ENCODE measurements at places on chromosomes 11 and 22. TPM values are rescaled to one million over a fixed set of nuclear protein-coding genes. Genes with fewer than 3 reads are reported as not detected.

- no peak for DNase-seq
Observed at GRCh38 chr11:114346709-114347141, 50.5 kb downstream of the NNMT start.

DNA sequence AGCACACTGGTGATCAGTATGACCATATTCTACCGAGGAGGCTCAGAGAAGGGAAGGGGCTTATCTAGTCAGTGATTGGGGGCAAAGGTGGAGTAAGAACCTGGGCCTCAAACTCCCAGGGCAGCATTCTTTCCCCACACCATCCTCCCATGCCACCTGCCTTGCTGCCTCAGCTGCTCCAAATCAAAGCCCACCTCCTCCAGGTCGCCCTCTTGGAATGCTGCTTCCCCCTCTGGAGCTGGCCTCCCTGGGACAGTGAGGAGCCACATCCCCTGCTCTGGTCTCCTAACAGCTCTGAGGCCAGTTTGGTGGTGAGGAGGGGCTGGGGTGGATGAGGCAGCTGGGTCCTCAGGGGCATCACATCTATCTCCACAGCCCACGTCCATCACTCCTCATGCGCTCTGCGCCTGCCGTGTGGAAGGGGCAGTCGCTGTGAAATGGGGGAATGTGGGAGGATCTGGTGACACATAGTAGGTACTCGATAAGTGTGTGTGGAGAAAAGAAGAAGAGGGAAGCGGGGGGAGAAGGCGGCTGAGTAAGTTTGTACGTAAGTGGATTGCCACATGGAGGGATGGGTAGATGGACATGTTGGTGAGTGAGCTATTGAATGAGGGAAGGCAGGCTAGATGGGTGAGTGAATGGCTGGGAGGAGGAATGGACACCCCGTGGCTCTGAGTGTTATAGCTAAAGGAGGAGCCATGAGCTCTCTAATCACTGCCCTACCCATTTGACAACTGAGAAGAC lies 16.1 kb upstream of the ARHGEF17 start:
- DNase-seq, result no peak

DNA sequence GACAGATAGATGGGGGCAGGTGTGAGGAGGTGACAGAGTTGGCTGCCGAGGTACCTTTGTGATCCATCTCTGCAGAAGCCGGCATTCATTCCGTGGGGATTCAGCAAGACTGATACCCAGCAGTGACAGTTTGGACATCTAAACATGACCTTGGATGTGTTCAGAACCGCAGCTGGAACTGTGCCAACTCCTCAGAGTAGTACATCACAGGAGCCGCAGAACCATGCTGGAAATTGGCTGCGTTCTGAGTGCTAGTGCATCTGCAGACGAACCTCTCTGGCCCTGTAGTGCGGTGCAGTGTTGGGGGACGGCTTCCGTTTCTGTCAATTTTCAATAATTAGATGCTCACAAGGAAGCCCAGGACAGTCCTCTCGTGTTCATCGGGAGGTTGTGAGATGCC lies 772.1 kb downstream of the NTM start:
- no peak for DNase-seq

DNA sequence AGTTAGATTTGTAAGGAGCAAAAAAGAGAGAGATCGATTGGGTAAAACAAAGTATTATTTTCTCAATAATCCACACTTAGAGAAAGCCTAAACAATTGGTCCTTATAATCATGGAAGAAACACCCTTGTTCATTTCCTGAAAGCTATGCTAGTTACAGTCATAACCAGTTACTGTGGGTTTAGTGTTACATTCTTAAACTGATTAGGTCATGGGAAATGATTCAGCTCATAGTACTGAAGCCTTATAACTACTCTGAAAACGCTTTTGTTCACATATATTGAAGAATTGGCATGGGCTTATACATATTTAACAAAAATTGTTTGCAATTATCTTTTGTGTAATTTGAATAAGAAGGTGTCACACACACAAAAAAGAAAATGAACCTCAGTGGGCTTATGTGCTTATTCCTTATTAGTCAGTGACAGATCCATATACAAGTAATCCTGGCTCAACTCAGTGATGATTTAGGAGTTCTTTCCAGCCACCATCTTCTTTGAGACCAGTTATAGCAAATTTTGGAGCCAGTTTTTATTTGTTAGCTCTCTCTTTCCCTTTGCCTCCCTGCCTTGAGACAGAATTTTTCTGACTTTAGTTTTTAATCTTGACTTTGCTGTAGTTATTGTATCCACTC lies 198.5 kb upstream of the CTSC start:
- no peak for DNase-seq

The PARVB gene
- polyA plus RNA-seq, result 17.9 TPM

The PTPRCAP gene
- 2.6 TPM for polyA plus RNA-seq

Measured in left kidney (tissue), 8 donors.